T-cell (primary cell): ENCODE measurements at places on chromosomes 4 and X.
A peak's percentile ranks its signal among the peaks of the same experiment; 100 is the strongest.

GRCh38 chr4:180617196-180617595, 1626.0 kb upstream of the TENM3 start:
- no peak for DNase-seq

GRCh38 chr4:110467400-110467799, 8.6 kb upstream of the ENPEP start:
- DNase-seq = no peak

DNA sequence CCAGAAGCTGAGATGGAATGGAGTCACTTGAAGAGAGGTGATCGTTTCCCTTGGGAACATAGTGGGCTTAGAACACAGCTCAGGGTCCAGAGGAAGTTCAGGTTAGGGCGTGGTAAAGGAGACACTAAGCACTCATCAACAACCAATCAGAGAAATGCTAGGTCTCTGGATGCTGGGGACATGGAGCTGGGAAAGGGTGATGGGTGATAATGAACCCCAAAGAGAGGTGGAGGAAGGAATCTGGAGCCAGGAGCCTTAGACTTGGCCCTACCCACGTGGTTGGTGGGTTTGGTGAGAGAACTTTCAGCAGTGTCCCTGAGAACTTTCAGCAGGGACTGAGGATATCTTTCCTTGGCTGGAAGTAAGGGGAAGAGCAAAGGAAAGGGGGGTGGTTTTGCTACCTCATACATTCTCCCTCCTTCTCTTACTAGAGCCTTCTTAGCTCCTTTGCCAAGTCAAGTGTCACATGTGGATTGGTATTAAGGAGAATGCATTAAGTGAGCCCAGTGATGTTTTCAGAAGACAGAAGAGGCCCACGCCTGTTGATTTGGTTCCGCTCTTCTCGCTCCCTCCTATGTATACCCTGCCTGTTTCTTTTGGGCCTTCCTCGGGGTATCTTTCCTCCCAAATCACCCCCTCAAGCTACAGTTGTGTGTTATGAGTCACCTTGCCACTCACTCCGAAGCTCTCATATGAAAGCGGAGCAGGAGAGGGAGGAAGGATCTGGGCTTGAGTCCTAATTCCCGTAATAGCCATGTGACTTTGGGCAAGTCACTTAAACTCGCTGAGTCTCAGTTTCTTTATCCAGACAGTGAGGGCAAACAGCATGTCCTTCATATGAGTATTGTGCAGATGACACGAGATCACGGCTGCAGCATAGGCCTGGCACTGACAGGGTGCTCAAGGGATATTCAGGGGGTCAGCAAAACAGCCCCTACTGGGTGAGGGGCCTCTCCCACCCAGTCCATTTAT, 63.1 kb downstream of the TSC22D3 start:
- peak; percentile 44 for DNase-seq

GRCh38 chr4:177455561-177455970, 13.3 kb upstream of the AGA start:
- no peak for DNase-seq

GRCh38 chr4:53009824-53010223, 147.7 kb downstream of the RASL11B start:
- no peak for DNase-seq

DNA sequence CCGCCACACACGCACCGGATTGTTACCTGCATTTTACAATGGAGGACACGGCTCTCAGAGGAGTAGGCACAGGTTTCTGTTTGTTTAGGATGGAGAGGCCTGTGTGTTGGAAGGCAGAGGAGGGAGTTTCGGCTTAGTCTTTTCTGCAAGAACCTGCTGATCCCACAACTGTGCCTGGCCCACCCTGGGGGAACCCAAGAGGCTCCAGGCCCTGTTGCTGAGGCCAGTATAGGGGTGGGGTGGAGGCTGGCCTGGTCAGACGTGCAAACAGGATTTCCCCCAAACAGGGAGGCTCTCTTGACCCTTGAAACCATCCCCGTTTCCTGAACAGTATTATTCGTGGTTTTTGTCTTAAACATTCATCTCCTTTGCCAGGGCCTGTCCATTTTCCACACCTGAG, 772 bp upstream of the SLC49A3 start:
- DNase-seq = no peak

- no peak for DNase-seq
These were observed 449.8 kb upstream of the SMIM31 start for GRCh38 chr4:164304101-164304639.

DNA sequence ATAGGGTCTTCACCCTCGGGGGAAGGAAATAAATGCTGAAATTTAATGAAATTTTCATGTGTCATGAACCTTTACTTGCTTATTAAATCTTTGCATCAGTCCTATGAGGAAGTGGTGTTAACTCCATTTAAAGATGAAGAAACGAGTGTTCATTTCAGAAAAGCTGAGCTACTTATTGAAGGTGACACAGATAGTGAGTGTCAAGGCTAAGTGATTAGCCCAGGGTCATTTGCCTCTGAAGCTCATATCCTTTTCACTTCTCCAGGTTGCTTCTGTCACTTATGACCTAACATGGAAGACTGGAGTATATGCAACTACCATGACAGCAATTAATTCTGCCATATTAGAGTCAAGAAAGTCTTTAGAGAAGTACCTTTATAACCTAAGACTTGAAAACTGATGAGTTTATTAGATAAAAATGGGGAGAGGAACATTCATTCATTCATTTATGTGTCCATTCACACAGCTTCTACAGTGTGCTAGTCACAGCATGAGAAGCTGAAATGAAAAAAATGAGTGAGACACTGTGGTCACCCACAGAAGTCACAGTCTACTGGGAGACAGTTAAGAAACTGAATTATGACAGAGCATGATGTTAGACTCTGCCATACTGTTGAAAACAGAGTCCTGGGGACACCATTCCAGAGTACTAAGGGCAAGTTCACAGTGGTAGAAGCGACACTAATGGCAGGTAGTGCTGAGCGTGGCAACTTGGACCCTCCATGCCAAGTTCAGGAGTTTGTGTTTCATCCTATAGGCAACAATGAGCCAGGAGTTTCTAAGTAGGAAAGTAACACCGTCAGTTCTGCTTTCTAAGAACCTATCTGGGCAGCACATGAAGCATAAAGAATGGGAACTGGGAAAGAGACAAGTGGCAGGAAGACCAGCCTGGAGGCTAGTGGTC, 21.3 kb downstream of the ALPK1 start:
- no peak for DNase-seq

DNA sequence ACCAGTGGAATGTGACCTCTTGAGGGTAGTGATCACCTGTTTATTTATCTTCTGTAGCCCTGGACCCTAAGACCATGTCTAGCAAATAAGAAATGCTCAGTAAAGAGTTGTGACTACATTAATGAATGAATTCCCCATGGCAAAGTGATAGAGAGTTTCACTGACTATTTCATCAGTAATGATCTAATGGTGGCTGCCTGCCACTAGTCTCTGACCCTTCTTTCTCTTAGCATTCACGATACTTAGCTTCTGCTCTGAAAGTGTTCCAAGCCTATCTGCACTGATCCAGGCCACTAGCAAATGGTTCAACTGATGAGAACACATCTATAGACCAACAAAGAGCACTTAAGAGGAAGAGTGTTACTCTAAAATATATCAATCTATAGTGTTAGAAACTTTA, 50.0 kb upstream of the RASGEF1B start:
- no peak for DNase-seq

- no peak for DNase-seq
These were observed 36.2 kb upstream of the IRS4 start for GRCh38 chrX:108772549-108772948.

GRCh38 chrX:16643176-16643575, 6.8 kb upstream of the S100G start:
- DNase-seq = no peak

GRCh38 chr4:25807102-25807728, 55.6 kb downstream of the SEL1L3 start:
- no peak for DNase-seq

DNA sequence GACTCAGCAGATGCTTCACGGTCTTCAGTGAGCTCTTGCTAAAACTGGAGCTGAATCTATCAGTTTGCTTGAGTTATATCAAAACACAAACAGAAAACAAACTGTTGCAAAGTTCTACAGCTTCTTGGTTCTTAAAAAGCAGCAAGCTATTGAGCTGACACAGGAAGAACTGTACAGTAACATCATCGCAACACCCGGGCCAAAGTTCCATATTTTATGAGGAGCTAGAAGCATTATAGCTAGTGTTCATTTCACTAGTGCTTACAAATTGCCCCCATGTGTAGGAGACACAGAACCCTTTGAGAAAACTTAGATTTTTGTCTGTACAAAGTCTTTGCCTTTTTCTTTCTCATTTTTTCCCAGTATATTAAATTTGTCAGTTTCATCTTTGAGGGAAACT, 17.3 kb upstream of the CSTF2 start:
- DNase-seq = no peak
